ENCODE measurements at places on chromosomes 12 and 14. TPM values are rescaled to one million over a fixed set of nuclear protein-coding genes. Genes with fewer than 3 reads are reported as not detected.

The PRR4 gene
- total RNA-seq = not detected

The MYF6 gene
- not detected for total RNA-seq

The EML1 gene
- 6.9 TPM for total RNA-seq

The SELPLG gene
- total RNA-seq = 2.4 TPM

The C1S gene
- 39.8 TPM for total RNA-seq

The TSPAN19 gene
- total RNA-seq = not detected

DNA sequence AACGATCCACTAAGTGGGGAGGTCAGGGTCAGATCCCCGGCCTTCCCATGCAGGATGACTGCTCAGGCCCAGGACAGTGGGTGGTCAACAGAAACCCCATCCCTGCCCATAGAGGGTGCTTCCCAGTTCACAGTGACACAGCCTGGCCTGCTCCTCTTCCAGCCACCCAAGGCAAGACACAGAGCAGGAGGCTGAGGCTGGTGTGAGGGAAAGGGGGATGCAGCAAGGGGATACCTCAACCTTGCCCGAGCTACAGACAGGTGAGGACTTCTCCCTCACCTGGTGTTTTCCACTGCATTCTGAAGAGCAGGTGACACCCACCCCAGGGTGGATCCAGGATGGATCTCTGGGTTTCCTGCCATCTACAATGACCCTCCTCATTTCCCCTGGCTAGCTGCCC lies 106.7 kb downstream of the KIF26A start:
- no peak for DNase-seq

DNA sequence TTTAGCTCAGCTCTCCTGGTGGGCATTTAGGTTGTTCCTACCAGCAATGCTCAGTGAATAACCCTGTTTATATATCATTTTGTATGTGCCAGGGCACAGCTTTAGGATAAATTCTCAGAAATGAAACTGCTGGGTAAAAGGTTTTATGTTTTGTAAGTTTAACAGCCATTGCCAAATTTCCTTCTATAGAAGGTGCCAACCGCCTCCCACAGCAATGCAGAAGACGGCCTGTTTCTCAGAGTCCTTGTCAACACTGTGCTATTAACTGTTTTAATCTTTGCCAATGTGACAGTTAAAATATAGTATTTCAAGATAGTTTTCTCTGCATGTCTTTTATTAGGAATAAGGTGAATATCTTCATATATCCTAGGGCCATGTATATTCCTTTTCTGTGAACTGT lies 65.0 kb downstream of the PPP1R13B start:
- no peak for DNase-seq

GRCh38 chr14:69328317-69328716 lies 68.4 kb downstream of the GALNT16 start:
- DNase-seq = no peak

DNA sequence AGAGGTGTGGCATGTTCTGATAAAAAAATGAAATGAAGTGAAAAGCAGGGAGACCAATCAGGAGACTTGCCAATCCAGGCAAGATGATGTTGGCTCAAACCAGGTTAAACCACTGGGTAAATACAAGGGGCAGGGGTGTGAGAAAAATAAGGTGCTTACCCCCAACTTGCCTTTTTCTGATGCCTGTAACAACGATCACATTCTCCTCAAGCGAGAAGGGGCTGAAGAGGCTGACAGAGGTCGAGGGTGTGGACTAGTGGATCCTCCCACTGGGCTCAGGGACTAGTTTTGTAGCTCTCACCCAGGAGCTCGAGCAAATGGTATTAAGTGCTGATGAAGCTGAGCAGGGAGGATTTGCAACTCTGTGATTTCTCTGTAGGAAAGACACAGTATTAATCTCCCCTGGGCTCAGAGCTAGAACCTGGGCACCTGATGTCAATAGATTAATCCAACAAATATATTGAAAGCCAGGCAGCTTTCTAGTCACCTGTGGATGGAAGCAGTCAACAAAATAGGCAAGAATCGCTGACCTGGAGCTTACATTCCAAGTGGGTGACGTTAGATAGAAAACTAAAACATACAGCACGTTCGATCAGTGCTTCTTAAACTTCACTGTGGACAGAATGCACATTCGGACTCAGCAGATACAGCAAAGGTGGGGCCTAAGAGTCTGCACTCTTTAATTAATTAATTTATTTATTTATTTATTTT lies 15.2 kb upstream of the EAPP start:
- DNase-seq = no peak

DNA sequence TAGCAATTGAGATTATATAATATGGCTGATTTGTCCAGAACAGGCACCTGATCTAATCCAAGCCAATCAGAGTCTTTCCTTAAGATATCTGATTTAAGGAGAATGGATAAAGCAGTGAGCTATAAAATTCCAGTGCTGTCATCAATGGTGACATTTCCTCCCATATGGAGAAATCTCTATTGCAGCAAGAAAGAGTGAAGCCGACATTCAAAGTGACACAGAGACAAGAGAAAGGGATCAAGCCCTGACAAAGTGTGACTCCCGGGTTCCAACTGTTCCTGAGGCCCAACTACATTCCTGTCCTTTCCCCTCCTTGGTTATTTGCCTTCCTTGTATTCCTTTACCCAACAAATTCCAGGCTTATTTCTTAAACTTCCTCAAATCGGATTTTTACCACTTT lies 430.0 kb upstream of the SOX5 start:
- DNase-seq = no peak

- DNase-seq = no peak
These were observed 227.4 kb downstream of the ALX1 start for GRCh38 chr12:85507456-85507855.

GRCh38 chr12:7833831-7834230 lies 38.9 kb downstream of the SLC2A14 start:
- DNase-seq = no peak

DNA sequence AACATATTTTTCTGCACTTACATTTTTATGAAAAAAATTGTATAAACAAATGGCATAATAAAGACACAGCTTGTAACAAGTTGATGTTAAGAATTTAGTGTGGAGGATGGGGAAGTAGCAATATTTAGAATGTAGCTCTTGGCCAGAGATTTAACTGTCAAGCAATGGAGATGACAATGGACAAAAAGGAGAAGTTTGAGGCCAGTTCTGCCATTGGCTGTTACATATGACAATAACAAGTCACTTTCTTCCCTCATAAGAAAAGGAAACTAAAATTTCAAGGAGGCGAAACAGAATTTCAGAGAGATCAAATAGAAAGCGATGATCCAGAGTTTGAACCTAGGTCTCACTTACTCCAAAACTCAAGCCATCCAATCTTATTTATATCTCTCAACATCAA lies 122.8 kb upstream of the CCDC175 start:
- no peak for DNase-seq

GRCh38 chr14:77965919-77966435 lies 166.1 kb downstream of the ADCK1 start:
- DNase-seq = peak; percentile 3

DNA sequence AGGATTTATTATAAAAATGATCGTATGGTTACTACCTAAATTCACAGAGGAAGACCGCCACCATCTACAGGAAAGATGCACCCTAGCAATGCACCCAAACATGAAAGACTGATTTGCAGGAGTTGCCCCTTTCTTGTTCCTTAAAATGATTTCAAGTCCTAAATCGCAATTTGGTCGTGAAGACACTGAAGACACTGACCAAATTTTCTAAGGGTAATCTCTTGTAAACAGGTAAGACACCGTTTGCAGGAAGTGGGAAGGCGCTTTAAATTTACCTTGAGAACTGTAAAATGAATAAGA lies 1.0 kb downstream of the SOS2 start:
- peak; percentile 8 for DNase-seq

GRCh38 chr14:106831322-106831720 lies 1304.9 kb downstream of the TMEM121 start:
- no peak for DNase-seq

GRCh38 chr12:104167519-104168458 lies 29.8 kb upstream of the NFYB start:
- DNase-seq = no peak

- DNase-seq = no peak
These were observed 2.4 kb downstream of the RILPL1 start for GRCh38 chr12:123531091-123531490.

DNA sequence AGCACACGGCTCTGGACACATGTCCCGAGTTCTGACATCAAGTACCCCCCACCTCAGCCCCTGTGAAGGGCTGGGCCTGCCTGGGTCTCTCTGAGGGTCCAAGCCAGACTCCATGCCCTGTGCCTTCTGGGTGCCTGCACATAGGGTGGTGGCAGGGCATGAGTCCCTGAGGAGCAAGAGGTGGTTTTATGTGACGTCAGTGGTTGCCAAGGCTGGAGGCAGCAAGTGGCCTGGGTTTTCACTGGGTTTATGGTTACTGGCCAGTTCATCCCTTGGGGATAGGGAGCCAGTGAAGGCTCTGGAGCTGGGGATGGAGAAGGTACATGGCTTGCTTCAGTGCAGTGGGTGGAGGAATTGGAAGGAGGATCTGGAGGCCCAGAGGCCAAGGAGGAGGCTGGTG lies 51.1 kb upstream of the EML1 start:
- DNase-seq = no peak

DNA sequence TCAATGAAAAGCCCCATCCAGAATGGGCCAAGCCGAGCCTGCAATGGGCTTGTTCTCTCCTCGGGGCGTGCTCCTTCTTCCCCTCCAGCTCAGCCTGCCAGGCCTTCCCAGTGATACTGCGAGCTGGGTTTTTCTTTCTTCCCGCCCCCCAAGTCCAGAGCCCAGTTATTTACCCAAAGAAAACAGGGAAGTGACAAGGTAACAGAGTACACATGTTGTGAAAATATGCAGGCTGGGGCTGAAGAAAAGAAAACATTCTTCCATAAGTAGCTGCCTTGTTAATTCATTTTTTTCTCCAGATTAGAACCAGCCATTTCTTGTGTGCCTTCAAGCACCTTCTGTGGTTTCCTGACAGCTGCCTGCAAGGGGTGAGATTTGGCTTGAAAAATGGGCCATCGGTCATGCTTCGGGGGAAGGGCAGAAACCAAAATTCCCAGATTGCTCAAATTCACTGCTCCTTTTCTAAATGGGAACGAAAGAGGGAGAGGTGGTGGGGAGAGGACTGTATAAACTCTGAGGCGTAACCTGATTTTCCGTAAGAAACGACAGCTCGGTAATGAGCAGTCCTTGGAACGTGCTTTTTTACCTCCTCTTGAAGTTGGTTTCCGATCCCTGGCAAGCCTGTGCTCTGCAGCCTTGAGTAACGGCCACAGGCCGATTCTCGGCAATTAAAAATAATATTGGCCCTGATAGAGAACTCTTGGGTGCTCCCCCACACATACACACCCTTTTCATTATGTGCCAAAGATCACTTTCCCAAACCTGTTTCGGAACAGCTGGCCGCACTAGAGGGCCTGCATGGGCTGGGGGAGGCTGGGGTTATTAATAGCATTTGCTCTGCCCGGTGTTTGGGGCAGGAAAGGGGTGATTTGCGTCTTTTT lies 229.4 kb downstream of the ZFP36L1 start:
- no peak for DNase-seq

GRCh38 chr12:5622280-5622679 lies 190.4 kb downstream of the NTF3 start:
- no peak for DNase-seq

DNA sequence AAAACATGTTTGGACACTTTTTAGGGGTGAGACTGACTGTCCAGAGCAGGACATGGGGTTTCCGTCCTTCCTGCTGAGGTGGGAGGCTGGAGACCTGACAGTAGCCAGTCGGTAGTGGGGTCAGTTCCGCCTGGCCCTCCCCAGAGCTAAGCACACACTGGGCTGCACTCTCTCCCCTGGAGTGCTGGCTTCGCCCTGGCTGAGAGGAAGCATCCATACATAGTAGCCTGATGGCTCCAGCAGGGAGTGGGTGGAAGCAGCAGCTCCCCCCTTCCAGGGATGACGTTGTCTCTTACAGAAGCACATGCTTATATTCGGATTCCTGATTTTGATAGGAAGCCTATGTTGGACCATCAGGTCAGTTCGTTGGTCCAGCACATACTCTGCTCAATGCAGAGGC lies 40.4 kb downstream of the SFSWAP start:
- DNase-seq = no peak

DNA sequence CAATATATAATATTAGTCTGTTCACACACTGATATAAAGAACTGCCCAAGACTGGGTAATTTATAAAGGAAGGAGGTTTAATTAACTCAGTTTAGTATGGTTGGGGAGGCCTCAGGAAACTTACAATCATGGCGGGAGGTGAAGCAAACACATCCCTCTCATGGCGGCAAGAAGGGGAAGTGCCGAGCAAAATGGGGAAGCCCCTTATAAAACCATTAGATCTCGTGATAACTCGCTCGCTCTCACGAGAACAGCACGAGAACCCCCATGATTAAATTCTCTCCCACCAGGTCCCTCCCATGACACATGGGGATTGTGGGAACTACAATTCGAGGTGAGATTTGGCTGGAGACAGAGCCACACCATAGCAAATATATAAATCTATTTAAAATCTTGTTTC lies 269.8 kb downstream of the ATP23 start:
- no peak for DNase-seq

DNA sequence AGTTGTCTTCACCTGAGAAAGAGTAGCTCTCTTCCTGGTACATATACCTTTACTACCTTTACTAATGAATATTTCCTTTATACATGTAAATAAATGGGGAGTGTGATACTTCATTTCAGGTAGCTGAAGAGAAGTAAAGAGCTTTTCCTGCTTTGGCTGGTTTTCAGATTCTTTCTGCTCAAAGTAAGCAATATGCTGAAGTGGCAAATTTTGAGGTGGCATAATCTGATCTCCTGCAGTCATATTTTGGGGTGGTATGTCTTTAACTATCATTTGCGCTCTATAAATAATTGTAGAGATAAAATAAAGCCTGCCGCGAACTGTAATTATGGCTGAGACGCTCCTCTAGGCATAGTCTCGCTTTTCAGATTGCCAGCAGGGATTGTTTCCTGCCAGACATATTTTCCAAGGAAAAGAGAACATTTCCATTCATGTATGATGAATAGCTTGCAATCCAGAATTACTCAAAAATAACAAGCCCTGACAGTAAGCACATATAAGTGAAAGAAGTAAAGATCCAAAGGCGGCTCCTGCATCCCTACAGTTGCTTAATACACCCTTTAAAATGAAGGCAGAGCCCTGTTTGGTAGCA lies 200.7 kb downstream of the C12orf50 start:
- no peak for DNase-seq

DNA sequence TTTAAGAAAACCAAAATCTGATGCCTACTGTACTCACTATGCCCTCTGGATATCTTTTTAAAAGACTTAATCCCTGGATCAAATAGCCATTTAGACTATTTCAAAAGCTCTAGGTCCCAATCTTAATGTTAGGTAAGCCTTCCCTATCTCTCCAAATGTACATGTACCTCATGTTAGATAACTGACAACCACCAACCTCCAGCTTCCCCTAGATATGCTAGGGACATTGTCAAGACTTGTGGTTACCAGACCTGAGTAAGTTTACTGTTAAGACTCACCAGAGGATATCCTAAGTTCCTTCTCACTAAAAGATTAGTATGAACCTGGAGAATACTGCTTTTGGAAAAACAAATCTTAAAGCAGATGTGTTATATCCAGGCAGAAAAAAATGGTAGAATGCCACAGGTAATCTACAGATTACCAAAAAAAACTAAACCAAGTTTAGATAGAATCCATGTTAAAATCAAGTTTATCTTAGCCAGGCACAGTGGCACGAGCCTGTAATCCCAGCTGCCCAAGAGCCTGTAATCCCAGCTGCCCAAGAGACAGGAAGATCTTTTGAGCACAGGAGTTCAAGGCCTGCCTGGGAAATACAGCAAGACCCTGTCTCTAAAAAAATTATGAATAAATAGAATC lies 9.7 kb downstream of the NAP1L1 start:
- no peak for DNase-seq

All from A172 (cell line).